Sigmoid colon (tissue), 7 donors: ENCODE measurements at places on chromosomes 7 and 10. TPM values are rescaled to one million over a fixed set of nuclear protein-coding genes. Genes with fewer than 3 reads are reported as not detected.

MMRN2 gene
- total RNA-seq, result 8.6 TPM

CCDC6 gene
- 97.5 TPM for total RNA-seq

OTUD1 gene
- 11.5 TPM for total RNA-seq

UBN2 gene
- 13.2 TPM for total RNA-seq

DLX6 gene
- 0.16 TPM for total RNA-seq

CRHR2 gene
- total RNA-seq, result not detected
